ENCODE measurements at places on chromosomes 4 and X.

- DNase-seq: no peak
These were observed 36.6 kb downstream of the IRF2 start for GRCh38 chr4:184437565-184438265.

DNA sequence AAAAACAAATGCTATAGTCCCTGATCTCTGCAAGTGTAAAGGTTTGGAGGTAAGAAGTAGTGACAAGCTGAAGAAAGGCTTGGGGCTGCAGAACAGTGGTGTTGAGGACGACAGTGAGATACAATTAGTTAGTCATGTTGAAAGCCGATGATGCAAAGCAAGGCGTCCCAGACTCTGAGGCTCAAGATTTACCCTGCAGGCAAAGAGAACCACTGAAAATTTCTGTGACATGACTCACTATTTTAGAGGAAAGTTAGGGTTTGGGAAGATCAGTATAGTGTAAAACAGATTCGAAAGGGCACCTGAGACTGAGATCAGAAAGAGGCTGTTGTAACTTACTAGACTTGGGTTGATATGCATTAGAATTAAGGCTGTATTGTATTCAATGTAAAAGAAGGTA lies 281.3 kb upstream of the FTHL17 start:
- no peak for DNase-seq

DNA sequence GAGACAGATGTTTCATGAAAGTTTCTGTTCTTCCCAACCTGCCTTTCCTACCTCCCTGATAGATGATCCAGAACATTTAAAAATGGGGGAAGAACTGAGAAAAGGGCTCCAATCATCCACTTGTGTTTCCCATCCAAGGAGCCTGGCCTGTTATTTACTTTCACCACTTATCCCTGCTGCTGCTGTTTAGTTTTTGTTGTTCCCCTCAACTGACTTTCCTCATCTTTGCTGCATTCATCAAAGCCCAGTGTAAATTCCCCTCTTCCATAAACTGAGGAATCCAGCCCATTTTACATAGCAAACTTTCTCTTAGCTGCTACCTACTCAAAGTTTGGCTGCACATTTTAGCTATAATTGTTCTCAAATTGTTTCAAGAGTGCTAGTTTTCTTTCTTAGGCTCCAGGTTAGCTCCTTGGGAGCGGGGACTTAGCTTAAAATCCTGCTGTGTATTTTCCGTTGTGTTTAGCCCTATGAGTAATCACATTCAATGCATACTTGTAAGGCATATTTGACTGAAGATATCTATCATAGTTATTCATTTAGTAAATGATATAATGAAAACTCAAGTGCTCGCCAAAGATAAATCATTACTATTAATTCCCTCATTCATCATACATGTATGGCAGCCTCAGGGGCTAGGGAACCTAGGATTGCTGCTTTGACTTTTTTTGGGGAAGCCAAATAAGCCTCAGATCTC lies 1.4 kb upstream of the PTPN13 start:
- no peak for DNase-seq

DNA sequence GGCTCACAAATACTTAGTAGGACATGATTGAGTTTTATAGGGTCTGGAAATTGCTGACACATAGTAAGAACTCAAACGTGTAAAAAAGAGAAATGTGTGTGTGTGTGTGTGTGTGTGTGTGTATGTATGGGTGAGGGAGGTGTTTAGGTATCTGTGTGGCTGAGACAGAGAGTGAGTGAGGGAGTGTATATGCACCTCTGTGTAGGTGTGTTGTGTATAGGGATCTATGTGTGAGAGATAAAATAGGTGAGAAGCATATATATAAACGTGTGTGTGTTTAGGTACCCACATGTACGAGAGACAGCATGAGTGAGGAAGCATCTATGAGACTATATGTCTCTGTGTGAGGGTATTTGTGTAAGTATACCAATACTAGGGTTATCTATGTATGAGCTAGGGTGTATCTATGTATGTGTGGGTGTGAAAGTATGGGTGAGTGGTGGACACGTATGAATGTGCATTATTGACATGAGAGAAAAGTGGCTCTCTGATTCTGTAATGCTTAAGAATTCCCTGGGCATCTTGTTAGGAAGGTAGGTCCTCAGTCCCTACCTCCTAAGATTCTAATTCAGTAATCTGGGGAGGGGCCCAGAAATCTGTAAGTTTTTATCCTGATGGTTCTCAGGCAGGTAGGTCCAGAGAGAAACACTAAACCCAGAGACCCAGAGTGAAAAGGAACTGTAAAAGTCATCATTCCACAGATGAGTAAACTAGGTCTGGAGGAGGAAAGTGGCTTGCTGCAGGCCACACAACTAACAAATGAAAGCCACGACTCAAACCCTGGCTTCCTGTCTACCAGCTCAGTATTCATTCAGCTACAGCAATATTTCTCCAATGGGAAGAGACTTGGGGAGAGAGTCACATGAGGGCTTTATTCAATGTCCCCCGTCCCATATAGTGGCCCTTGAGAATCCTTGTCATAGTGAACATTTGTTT lies 237.0 kb downstream of the IDS start:
- no peak for DNase-seq

- DNase-seq: no peak
These were observed 55.3 kb upstream of the MSANTD1 start for GRCh38 chr4:3193531-3194203.

GRCh38 chr4:86965019-86965976 lies 30.5 kb downstream of the AFF1 start:
- DNase-seq: no peak

DNA sequence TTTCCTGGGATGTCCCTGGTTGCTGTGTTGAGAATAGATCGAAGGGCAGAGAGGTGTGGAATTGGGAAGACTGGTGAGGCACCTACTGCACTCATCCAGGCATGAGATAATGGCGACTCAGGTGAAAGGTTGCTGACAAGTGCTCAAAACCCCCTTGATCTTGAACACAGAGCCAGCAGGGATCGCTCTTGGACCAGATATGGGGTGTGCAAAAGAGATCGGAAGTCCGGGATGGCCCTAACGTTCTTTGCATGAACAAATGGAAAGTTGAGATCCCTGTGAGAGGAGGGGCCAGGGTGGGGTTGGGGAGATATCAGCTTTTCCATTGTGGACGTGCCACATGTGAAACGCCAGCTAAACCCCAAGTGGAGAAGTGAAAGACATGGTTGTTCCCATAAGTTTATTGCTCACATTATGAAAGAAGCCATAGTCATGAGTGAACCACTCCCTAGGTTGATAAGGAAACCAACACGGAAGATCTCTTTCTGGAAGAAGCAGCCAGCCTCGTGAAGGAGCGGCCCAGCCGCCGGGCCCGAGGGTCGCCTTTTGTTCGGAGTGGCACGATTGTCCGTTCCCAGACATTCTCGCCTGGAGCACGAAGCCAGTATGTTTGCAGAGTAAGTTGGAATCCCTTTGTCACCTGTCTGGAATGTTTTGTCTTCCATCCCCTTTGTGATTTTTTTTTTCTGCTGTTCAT lies 22.6 kb upstream of the CLCN4 start:
- no peak for DNase-seq

DNA sequence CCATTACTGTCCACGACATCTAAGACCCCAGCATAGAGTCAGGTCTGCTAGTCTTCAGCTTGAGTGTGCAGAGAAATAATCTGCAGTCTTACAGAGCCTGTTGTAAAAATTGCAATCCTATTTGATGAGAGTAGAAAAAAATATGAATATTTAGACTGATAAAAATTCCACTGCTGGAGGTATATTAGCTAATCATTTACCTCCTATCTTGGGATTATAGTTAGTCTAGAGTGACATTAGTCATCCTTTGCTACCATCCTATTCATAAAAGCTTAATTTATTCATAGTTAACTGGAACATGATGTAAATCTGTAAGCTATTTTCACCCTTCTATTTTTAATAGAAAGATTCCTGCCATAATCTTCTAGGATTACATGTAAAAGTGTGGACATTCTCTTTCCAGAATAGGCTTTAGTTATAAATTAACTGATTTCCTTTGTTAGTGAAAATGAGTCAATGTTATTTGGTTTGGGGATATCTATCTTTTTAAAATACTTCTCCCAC lies 26.7 kb downstream of the C4orf54 start:
- no peak for DNase-seq

- DNase-seq: no peak
These were observed 101.9 kb downstream of the CEP135 start for GRCh38 chr4:56050625-56051024.

DNA sequence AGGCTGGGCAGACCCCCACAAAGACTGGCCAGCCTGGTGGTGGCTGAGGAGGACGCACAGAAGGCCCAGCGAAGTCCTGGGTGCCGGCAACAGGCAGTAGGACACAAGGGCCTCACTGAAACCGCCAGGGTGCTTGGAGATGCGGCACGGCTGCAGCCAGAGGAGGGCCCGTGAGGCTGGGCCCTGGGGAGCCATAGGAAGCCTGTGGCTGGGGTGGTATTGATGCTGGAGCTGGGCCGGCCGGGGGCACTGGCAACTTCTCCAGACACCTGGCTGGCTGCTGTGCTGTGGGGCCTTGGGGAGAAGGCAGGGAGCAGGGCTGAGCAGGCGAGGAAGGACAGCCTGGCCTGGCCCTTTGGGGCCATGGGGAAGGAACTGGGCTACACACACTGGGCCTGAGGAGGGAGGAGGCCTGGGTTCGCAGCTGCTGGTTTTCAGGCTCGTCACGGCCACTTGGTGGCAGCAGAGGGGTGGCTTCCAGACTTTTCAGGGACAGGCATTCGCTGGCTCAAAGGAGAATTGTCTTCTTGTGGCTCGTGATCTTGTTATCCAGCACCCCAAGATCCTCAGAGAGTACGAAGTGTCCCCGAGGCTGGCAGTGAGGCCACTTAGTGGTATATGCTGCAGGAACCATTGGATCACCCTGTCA lies 37.2 kb downstream of the ATP2B3 start:
- DNase-seq: peak; percentile 55

DNA sequence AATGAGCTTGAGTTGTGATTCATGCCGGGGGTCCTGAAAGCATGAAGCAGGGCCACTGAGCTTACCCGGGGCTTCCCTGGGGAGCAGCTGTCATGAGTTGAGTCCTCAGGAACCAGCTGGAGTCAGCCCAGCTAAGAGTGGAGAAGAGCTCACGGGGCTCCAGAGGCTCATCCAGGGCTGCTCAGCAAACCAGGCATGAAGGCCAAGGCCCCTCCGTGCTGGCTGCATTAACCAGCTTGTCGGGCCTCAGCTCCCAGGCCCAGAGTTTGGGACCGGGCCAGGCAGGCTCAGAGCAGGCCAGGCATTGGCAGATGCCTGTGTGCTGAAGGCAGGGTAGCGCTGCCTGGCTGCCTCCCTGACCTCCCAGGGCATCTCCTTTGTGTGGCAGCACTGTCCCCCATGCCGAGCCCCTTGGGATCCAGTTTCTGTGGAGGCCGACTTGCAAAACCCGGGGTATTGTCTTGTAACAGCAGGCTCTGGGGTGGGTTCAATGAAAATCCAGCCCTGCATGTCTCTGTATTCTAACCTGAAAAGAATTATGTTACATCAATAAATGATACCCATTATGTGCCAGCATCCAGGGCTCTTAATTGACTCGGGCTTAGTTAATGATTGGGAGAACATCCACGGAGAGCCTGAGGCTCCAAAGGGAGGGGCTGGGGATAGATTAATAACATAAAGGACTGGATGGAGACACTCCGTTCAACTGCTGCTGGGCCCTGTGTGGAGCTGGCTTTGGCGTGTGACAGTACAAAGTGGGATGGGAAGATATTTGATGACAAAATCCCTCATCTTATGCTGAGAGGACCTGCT lies 68.0 kb upstream of the MSX1 start:
- DNase-seq: no peak

DNA sequence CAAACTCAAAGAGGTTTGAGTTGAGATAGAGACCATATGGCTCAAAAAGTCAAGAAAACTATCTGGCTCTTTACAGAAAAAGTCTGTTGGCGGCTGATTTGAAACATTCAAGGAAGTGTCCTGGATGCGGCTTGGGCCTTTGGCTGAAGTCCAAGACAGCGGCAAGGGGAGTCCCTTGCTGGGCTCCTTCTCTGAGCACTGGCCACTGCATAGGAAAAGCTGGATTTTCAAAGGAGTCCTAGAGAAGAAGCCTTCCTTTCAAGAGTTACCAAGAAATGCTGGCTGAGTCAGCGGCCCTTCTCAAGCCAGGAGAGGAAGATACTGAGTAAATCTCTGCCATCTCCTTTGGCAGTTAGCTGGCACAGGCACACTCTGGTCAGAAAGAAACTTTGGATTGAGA lies 12.1 kb downstream of the APLN start:
- DNase-seq: no peak

GRCh38 chr4:164701665-164702064 lies 52.3 kb upstream of the SMIM31 start:
- DNase-seq: no peak

GRCh38 chrX:45196701-45197100 lies 4.0 kb downstream of the DIPK2B start:
- DNase-seq: no peak

- DNase-seq: no peak
These were observed 20.0 kb upstream of the KLHL34 start for GRCh38 chrX:21678048-21678612.

DNA sequence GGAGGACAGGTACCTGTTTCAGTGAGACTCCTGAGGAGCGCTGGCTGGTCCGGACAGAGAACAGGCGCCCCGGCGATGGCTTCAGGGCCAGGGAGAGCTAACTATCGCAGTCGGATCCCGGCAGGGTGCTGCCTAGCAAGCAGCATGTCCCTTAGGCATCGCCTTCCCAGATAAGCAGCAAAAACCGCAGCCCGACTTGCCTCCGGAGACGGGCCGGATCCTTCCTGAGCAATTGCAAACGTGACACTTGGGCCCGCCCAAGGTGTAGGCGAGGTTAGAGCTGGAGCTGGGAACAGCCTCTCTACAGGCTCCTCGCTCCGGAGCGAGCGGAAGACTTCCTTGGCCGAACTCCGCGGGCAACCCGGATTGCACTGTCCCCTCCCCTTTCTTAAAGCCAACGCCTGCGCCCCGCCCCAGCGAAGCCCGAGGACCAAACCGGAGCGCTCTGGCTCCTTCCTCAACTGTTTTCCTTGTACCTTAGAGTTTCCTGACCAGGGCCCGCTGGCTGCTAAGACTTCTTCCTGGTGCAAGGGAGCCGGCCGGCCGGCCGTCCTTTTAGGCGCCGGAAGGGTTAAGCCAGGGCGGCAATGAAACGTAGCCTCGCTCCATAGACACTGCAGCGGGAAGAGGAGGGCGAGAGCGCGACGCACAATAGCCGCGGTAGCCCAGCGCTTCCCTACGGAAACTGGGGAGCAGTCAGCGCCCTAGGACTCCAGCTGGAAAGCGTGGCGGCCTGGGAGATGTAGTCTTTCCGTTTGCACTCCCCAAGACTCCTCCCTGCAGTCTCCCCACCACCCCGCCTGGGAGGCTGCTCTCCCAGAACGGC lies at the start of gene OPHN1:
Gene OPHN1 (minus strand): TSS at position 341 of the 826 bp plus-strand sequence. CDS start 475 bp downstream, outside the sequence.
- no peak for DNase-seq

DNA sequence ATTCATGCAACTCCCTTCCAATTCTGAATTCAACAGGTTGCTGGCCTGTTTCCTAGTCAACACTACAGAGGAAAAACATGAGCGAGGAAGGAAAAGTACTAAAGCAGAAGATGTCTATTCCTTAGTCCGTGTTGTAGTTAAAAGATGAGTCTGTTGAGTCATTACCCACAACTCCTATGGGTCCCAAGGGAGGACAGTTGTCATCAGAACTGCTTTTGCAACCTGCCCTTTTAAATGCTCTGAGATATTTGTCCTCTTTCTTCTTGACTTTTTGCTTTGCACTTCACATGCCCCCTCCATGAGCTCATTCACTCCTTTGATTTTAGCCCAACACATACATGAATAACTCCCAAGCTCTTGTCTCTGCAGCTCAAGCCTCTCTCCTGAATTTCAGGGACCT lies 119.2 kb downstream of the CORIN start:
- no peak for DNase-seq

Data from activated CD4-positive, CD25-positive, alpha-beta regulatory T cell treated with anti-CD3 and anti-CD28 coated beads, Interleukin-2, amount 50 U/mL, for 72 hours (primary cell).